ENCODE measurements at places on chromosomes 6 and 20.
A peak's percentile ranks its signal among the peaks of the same experiment; 100 is the strongest.

- no peak for DNase-seq
Observed at GRCh38 chr20:24064915-24065314, 76.3 kb upstream of the GGTLC1 start.

GRCh38 chr20:54649511-54649962, 174.1 kb downstream of the DOK5 start:
- DNase-seq, result peak; percentile 2

DNA sequence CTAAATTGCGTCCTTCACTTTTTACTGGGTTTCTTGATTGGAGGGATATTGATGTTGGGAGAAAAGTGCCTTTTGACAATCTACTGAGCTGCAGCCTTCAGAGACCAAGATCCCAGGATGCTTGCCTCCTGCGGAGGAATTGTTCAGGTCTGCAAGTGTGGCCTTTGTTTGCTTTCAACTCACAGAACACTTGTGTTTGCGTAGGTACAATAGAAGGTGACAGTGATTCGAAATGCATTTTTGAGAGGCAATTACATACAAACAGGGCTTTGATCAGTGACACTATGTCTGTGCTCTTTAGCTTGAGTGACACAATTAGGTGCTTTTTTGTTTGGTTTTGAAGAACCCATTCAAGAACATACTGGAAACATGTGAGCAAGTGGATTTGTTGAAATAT, 600.6 kb downstream of the QKI start:
- DNase-seq, result no peak

- DNase-seq, result no peak
Observed at GRCh38 chr6:156396791-156397418, 380.3 kb upstream of the ARID1B start.

DNA sequence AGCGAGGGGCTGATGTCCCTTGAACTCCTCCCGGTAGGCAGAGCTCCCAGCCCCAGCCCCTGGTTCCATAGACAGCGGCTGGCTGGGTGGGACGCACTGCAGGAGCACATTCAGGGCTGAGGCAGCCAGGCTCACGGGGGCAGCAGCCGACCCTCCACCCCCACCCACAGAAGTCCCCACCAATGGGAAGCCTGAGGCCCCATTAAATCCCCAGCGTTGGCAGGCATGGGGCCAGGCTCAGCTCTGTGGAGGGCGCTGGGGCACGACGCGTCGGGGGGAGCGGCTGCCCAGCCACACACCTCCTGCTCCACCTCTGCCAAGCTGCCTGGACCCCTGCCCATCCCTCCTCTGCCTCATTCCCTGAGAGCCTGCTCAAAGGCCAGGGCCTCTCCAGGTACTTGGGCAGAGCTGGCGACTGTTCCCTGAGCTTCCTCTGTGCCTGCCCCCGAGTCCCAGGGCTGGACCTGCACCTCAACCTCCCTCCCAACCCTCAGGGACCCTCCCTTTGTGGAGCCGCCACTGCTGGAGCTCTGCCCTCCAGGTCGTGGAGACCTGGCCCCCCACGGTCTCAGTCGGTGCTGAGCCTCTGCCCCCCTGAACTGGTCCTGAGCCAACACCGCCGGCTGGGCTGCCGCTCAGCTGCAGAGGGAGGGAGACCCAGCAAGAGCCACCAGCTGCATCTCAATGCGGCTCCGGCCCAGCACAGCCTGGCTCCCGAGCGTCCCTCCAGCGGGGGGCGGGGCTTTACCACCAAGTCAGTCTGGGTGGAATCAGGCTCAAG, 9.1 kb downstream of the CHRNA4 start:
- DNase-seq, result no peak

All from stimulated activated CD8-positive, alpha-beta memory T cell treated with anti-CD3 and anti-CD28 coated beads, Interleukin-4, amount 100 ng/mL, for 1 hour (primary cell).